ENCODE measurements at places on chromosomes 7 and 10.

- no peak for DNase-seq
These were observed 25.1 kb upstream of the ABLIM1 start for GRCh38 chr10:114683162-114683561.

- no peak for DNase-seq
These were observed 2.0 kb downstream of the EN2 start for GRCh38 chr7:155459700-155460461.

GRCh38 chr7:140673774-140674155 is 1.0 kb downstream of the ADCK2 start:
- no peak for DNase-seq

DNA sequence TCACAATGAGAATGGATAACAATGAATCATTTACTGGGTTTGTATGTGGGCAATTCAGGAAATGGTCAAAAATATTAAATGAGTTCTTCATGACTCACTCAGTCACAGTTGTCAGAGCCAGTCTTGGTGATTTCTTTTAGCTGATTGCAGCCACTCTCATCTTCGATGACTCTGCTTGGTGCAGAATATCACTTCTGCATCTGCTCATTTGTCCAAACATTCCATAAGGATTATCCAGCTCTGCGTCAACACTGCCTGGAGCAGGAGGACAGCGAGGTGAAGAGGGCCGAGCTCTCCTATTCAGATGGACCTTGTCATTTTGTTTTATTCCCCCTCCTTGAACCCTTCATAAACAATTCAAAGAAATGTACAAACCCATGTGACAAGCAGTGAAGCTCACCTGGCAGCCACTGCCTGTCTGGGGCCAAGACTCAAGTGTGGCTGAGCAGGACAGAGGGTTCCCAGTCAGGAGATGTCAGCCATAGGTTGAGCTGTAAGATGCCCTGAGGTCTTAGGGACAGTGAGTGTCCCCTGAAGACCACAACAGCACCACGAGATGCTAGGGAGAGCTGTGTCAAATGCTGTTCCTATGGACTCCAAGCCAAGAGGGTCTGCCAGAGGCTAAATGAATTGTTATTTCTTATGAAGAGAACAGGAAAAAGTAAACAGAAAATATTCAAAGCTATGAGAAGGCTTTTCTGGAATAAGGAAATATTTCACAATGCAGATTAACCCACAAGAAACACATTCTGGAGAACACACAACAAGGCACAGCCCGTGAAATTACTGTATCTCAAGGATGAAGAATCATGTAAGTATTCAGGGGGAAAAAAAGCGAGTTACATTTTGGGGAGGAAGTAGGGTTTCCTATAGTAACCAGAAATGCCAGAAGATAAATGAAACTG is 33.1 kb upstream of the EGFR start:
- no peak for DNase-seq

DNA sequence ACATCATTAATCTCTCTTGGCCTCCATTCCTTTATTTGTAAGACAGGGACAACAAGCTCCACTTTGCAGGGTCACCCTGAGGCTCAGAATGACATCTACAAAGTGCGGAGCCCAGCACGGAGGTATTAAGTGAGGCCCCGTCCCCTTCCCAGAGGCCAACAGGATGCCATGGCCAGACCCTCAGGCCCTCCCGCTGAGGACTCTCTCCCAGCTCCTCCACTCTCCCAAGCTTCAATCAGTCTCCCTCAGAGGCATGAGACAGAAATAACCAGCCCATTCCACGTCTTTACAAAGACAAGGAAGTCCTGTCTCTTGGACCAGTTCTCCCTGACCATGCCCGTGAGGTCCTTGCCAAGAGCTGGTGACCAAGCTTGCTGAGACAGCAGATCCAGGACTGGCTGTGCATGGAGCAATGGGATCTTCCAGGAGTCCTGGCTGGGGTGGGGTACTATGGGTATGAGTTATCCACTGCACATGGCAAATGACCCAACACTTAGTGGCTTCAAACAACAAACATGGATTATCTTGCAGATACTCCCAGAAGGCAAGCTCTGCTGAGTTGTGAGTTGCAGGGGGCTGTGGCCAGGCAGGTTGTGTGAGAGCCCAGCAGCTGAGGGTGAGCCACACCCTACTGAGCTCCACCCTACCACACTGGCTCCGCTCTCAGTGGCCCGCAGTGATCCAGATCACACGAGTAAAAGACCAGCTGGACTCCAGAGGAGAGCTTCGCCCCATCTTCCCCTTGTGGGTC is 4.3 kb upstream of the PPIF start:
- peak; percentile 20 for DNase-seq
